WTC11 (cell line): ENCODE measurements at places on chromosomes 2 and 18. TPM values are rescaled to one million over a fixed set of nuclear protein-coding genes. Genes with fewer than 3 reads are reported as not detected.

DNA sequence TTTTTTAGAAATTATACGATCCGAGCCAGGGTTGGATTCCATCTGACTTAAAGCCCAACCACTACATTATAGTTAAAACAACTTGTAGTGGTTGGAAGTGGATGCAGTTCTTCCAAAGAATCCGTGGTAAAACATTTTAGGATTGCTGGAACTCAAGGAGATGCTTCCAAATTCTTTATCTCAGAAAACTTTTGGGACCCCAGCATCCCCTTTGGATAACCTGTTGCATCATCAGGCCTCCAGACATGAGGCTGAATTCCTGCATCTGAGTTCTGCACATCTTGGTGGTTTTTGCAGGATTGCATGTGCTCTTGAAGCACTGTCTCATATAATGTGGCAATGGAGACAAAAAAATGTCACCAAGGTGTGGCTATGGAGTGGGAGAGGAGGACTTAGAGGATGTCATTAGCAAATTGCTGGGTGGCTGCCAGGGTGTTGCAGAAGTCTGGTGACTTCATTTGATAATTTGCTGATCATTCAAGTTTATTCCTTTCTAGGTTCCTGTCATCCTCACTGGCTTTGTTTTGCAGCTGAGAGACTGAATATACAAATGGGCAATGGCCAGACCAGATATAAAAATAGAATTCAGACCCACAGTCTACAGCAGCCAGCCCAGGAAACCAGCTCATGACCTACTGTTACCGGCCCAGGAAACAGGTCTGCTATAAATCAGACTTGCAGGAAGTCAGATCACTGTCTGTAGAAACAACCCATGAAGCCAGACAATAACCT, 207.7 kb downstream of the BCL2 start:
- DNase-seq: no peak
- H3K4me3 ChIP-seq: no peak overlapping the region

DNA sequence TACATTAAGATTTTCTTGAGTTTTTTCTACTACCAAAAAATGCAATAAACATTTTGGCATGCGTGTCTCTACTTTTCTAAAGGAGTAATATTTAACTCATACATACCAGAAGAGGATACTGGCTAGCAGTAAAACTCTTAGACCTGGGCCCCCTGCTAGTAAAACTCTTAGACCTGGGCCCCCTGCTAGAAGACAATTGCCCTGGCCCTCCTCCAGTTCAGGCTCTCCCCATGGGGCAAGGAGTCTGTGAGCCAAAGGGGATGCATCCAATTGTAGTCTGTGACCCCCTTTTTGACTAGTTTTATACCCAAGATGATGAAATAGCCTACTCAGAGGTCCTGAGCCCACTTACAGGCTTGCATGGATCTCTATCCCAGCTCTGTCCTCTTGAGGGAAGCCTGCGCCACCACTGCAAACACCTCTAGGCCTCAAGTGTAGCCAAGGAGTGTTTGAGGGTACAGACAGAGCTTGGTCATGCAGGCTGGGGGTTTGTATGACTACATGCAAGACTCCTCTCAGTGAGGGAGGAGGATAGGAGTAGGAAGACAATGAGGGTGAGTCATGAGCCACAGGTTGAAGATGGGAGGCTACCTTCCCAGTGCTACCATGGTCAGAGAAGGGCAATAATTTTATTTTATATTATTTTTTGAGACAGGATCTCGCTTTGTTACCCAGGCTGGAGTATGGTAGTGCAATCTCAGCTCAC, 45.2 kb upstream of the PGAP1 start:
- H3K4me1 ChIP-seq: peaks cover 14% of the 10 kb centered on the region
- H3K27ac ChIP-seq: peak overlapping the region; percentile 91
- H3K27me3 ChIP-seq: no peaks in the 10 kb centered on the region
- peaks cover 16% of the 10 kb centered on the region for H3K36me3 ChIP-seq
- no peak overlapping the region for H3K4me3 ChIP-seq

AGXT gene
- total RNA-seq: 0.16 to 0.37 TPM (median 0.24 TPM) in 3 replicates

DNA sequence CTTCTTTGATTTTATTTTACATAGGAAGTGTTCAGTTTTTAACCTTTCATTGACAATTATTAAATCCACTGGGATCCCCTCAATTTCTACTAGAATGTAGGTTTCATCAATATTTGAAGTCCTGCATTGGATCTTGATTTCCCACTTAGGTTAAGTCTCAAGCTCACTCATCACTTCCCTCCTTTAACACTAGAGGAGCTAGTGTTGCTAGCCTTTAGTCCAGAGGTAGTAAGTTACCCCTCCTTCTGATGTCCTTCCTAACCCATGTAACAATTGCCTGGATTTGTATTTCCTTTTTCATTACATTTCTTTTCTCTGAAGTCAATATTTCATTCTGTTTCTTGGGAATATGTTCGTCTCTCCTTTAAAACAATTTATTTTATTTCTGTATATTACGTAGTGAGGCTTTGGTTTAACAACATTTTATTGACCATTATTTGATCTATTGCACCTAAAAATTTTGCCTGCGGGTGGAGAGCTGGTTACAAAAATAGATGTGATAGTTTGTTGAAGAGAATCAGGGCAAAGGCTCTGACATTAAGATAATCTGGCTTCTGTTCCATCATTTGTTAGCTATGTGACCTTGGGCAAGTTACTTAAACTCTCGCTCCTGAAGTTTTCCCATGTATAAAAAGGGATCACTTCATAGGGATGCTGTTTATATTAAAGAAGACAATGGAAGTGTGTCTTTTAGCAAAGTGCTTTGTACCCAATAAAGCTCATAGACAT, 833.0 kb downstream of the SLC4A3 start:
- no peak overlapping the region for H3K27ac ChIP-seq
- no peaks in the 10 kb centered on the region for H3K36me3 ChIP-seq
- H3K27me3 ChIP-seq: no peaks in the 10 kb centered on the region
- H3K4me3 ChIP-seq: no peak overlapping the region
- no peak for DNase-seq

GRCh38 chr2:228417956-228418355, 236.5 kb upstream of the SPHKAP start:
- no peak for DNase-seq
- 0 out of 2 replicates have a peak, but pooled peaks cover 3% of the 10 kb centered on the region for H3K36me3 ChIP-seq
- no peaks in the 10 kb centered on the region for H3K4me1 ChIP-seq
- H3K27ac ChIP-seq: no peak overlapping the region
- H3K4me3 ChIP-seq: no peak overlapping the region
- H3K27me3 ChIP-seq: peaks cover 3% of the 10 kb centered on the region; the same call in 1 of the 2 replicates

SCYGR4 gene
- total RNA-seq: not detected in 3 replicates

DNA sequence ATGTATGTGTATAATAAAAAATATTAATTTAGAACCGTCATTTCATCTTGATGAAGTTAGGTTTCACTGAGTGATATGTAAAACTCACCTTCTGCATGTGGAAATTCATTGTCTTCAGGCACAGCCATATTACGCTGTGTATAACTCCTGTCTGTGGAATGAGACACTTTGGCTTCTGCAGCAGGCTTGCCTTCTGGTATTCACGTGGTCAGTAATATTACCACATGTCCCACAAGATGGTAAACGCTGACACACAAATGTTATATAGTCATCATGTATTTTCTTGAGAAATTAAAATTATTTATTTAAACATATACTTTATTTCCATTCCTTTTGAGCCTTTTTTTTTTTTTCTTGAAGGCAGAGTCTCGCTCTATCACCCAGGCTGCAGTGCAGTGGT, 25.1 kb upstream of the AAK1 start:
- no peak for DNase-seq
- H3K4me1 ChIP-seq: 0 out of 2 replicates have a peak, but pooled peaks cover 4% of the 10 kb centered on the region
- no peak overlapping the region for H3K4me3 ChIP-seq
- H3K27ac ChIP-seq: no peak overlapping the region
- H3K27me3 ChIP-seq: no peaks in the 10 kb centered on the region

- H3K27ac ChIP-seq: no peak overlapping the region
- peak; percentile 71 for DNase-seq
- no peaks in the 10 kb centered on the region for H3K36me3 ChIP-seq
- H3K27me3 ChIP-seq: no peaks in the 10 kb centered on the region; the same call in 1 of the 2 replicates
These were observed 229.1 kb upstream of the SLC14A2 start for GRCh38 chr18:45386041-45386655.

DNA sequence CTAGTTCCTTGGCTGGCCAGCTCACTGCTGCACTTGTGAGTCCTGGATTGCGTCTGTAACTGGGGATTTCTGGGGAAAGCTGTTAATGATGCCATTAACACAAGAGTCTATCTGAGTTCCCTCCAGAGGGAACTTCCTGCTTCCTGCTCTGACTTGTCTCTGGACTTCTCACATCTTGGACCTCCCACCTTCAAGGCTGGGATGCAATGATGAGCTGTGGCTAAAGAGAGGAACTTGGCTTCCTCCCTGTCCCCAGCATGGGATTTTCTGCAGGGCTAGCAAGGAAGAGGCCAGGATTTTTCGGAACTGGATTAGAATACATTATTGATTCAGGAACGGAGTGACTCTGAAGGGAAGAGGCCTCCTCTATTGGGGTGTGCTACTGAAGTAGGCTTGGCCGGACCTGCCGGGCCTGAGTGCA, 155.5 kb downstream of the CLIP4 start:
- no peaks in the 10 kb centered on the region for H3K27me3 ChIP-seq
- DNase-seq: no peak
- H3K36me3 ChIP-seq: no peaks in the 10 kb centered on the region
- H3K4me1 ChIP-seq: peaks cover 25% of the 10 kb centered on the region
- H3K27ac ChIP-seq: no peak overlapping the region

DNA sequence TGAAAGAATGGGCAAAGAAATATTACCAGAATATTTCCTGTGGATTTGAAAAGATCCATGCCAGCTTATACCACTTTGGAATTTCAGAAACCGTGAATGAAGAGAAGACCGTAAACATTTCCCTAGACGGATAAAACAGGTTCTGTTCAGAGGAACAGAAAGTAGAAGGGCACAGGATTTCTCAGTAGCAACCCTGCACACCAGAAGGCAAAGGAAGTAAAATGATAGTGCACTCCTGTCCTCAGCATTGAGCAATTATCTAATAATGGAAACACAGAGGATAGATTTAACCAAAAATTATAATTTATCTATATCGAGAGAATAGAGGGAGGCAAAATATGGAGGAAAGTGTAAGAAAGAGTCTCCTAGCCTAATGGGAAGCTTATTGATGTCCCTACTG, 87.0 kb upstream of the ITGA6 start:
- peaks cover 18% of the 10 kb centered on the region for H3K36me3 ChIP-seq
- DNase-seq: no peak
- H3K27ac ChIP-seq: no peak overlapping the region
- H3K27me3 ChIP-seq: peaks cover 8% of the 10 kb centered on the region; the same call in 1 of the 2 replicates
- H3K4me1 ChIP-seq: peaks cover 27% of the 10 kb centered on the region

- H3K27me3 ChIP-seq: no peaks in the 10 kb centered on the region
- no peak for DNase-seq
- H3K4me3 ChIP-seq: no peak overlapping the region
- H3K36me3 ChIP-seq: no peaks in the 10 kb centered on the region
- peaks cover 29% of the 10 kb centered on the region for H3K4me1 ChIP-seq
These were observed 63.6 kb upstream of the FZD5 start for GRCh38 chr2:207833251-207833751.

CHRND gene
- total RNA-seq: 0.07 to 0.11 TPM in 2 of 3 replicates, not detected in the other

DNA sequence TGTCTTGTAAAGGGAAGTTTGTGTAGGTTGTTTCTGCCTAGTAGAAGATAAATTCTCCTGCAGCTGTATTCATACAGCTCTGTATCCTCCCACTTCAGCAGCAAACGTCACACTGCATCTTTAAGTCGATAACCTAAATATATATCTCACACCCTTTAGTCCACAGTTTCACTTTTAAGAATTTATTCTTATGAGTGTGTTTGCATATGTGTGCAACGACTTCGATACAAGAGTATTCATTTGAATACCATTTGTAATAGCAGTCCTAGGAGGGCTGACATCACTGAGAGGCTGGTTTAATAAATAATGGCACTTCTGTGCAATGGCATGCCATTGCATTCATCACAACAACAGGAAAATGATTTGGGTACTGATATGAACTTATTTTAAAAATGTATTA, 63.8 kb upstream of the MSH6 start:
- no peak overlapping the region for H3K27ac ChIP-seq
- peaks cover 18% of the 10 kb centered on the region for H3K36me3 ChIP-seq
- no peak overlapping the region for H3K4me3 ChIP-seq
- H3K4me1 ChIP-seq: peaks cover 13% of the 10 kb centered on the region
- DNase-seq: no peak

DNA sequence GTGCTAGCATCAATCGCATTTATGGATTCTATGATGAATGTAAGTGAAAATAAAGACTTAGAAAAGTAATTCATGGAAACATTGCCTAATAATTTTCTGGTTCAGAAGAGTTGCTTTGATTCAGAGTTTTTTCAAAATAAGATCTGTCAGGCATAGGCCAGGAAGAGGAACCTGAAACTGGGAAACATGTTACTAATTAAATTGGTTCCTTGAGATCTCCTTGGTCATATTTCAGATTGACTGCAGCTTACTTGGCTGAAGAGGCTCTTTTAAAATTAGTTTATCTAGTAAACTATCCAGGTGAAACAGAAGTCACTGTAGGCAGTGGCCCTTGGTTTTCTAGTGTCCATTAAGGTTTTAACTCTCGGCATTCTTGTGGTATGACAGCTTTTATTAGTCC, 27.4 kb downstream of the PPP1CB start:
- DNase-seq: no peak
- H3K27me3 ChIP-seq: no peaks in the 10 kb centered on the region
- H3K4me3 ChIP-seq: no peak overlapping the region
- no peaks in the 10 kb centered on the region for H3K4me1 ChIP-seq
- no peak overlapping the region for H3K27ac ChIP-seq

- H3K27ac ChIP-seq: no peak overlapping the region
- H3K4me1 ChIP-seq: no peaks in the 10 kb centered on the region
- H3K27me3 ChIP-seq: no peaks in the 10 kb centered on the region
- no peak overlapping the region for H3K4me3 ChIP-seq
These were observed 111.2 kb upstream of the SMIM21 start for GRCh38 chr18:75538727-75539126.

GRCh38 chr2:112920923-112921532, 10.1 kb downstream of the IL37 start:
- no peak overlapping the region for H3K27ac ChIP-seq
- H3K27me3 ChIP-seq: peaks cover 33% of the 10 kb centered on the region
- peaks cover 4% of the 10 kb centered on the region; the same call in 1 of the 2 replicates for H3K4me1 ChIP-seq
- H3K36me3 ChIP-seq: peaks cover 5% of the 10 kb centered on the region
- DNase-seq: no peak

SERPINB3 gene
- 0.11 to 0.22 TPM in 2 of 3 replicates, not detected in the other for total RNA-seq

GNLY gene
- total RNA-seq: 0.44 TPM in 1 of 3 replicates, not detected in the others

GRCh38 chr2:56587456-56587855, 403.7 kb downstream of the CCDC85A start:
- H3K4me3 ChIP-seq: no peak overlapping the region
- no peak overlapping the region for H3K27ac ChIP-seq
- H3K4me1 ChIP-seq: peaks cover 23% of the 10 kb centered on the region
- no peaks in the 10 kb centered on the region for H3K27me3 ChIP-seq
- no peak for DNase-seq
- H3K36me3 ChIP-seq: no peaks in the 10 kb centered on the region

DNA sequence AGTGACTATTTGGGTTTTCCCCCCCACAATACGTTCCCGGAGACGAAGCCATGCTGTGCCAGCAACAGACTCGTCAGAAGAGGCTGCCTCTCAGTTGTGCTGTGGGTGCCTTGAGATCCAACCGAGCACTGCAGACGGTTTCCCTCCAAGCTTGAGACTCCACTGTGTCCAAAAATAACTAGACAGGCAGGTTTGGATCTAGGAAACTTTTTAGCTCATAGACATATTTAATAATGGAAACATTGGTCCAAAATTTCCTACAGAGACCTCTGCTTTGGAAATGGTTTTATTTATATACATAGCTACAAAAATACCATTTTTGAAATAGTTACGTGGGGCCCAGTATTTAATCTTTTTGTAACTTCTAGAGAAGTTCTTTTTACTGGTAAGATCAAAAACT, 63.1 kb upstream of the SPATS2L start:
- no peak for DNase-seq
- peaks cover 20% of the 10 kb centered on the region for H3K4me1 ChIP-seq
- H3K4me3 ChIP-seq: no peak overlapping the region

NAT8 gene
- total RNA-seq: not detected in 3 replicates

PHOSPHO2 gene
- 6.1 to 8.1 TPM (median 7.3 TPM) in 3 replicates for total RNA-seq

- no peak overlapping the region for H3K4me3 ChIP-seq
- no peaks in the 10 kb centered on the region for H3K27me3 ChIP-seq
- no peak for DNase-seq
- H3K27ac ChIP-seq: no peak overlapping the region
These were observed 11.8 kb downstream of the IL1R1 start for GRCh38 chr2:102154364-102154763.
